Activated CD4-positive, alpha-beta T cell treated with anti-CD3 and anti-CD28 coated beads, Interleukin-2, amount 50 U/mL, for 48 hours (primary cell): ENCODE measurements at places on chromosomes 4 and X.

DNA sequence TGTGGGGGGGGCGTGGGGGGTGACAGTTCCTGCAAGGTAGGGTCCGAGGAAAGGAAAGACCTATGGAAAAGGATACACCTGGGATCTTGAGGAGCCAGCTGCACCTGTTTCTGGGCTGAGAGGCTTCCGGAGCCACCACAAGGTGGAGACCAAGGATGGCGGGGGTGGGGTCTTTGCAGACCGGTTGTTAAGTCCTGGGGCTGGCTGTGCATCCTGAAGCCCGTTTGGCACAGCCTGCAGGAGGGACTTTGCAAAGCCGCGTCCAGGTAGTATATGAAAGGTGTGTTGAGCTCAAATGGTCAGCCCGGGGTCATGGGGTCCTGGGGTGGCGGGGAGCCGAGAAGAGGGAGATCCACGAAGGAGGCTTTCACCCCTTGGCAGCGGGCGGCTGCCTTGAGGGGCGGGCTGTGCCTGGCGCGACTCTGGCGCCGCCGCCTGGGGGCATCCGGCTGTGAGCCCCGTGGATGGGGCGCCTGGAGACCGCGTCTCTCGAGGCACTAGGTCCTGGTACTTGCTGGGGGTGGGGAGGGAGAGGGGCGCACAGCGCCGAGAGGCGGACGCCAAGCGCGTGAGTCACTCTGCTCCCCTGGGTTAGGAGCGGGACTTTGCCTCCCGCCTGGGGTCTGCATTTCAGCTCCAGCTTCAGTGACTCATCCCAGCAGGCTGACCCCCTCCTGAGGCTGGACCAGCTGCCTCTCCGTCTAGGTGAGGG, 58.2 kb upstream of the DYNLT3 start:
- DNase-seq = peak; percentile 3

DNA sequence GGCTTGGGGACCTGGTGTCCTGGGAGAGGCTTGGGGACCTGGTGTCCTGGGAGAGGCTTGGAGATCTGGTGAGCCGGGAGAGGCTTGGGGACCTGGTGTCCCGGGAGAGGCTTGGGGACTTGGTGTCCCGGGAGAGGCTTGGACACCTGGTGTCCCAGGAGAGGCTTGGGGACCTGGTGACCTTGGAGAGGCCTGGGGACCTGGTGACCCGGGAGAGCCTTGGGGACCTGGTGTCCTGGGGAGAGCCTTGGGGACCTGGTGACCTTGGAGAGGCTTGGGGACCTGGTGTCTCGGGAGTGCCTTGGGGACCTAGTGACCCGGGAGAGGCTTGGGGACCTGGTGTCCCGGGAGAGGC, 12.6 kb downstream of the SHOX start:
- DNase-seq = no peak

DNA sequence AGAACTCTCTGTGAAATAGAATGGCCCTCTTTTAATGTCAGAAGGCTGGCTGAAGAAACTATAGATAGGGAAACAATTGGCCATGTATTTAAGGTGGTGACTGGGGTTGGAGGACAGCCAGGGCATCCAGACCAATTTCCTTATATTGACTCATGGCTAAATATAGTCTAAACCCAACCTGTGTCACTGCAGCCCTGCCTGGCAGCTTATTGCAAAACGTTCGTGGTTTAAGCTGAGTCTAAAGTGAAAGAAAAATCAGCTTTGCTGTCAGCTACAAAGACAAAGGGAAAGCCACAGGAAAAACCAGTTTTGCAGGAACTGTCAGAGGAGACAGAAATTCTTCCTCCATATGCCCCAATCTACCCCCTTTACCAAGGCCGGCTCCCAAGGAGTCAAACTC, 902.8 kb upstream of the NDST4 start:
- DNase-seq = no peak

GRCh38 chr4:174122705-174123104, 160.8 kb downstream of the FBXO8 start:
- no peak for DNase-seq

GRCh38 chrX:85359051-85359450, 20.4 kb downstream of the POF1B start:
- DNase-seq = no peak

DNA sequence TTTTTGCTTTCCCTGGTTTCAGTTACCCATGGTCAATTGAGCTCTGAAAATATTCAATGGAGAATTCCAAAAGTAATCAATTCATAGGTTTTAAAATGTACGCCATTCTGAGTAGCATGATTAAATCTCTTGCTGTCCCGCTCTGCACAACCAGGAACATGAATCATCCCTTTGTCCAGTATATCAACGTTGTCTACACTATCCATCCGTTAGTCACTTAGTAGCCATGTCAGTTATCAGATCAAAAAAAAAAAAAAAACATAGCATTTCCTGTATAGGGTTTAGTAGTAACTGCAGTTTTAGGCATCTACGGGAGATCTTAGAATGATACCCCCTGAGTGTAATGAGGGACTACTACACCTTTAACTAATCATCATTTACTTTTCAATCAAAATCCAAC, 15.1 kb downstream of the LAMP2 start:
- no peak for DNase-seq

GRCh38 chr4:128009428-128009827, 44.2 kb downstream of the ABHD18 start:
- no peak for DNase-seq
